Erythroblast (primary cell): ENCODE measurements at places on chromosomes 4 and X.

GRCh38 chr4:168811207-168811606 is 198.8 kb downstream of the CBR4 start:
- no peak for DNase-seq

DNA sequence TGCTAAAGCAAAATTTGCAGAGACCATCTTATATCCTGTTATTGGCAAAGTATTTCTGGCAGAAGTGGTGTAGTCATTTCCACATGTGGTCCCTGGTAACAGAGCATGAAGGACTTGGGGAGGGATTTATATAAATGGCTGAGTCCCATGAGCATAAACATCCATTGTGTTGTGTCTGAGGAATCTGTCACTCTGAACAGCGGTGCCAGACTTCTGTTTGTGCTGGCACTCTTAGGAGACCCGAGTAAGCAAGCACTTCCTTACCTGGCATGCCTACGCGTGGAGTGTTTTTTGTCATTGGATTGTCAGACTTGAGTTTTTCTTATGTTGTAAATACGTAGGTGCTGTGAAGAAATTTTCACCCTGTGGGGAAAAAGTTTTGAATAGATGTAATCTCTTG is 285.9 kb downstream of the ARHGAP10 start:
- no peak for DNase-seq

DNA sequence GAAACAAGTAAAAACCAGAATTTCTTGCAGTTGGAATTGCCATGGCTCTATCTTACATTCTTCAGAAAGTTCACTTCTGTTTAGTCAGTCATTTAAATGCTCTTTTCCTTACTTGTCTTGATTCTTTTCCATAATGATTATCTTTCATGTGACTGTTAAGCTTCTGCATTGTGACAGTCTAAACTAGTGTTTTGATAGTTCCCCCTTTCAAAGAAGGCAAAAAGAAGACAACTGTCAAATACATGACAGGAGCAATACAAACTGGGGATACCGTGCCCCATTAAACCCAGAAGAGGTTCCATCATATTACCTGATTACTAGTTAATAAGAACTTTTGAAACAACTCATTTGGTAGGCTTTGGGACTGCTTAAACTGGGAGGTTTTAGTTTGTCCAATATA is 476.2 kb downstream of the PCDH19 start:
- no peak for DNase-seq

DNA sequence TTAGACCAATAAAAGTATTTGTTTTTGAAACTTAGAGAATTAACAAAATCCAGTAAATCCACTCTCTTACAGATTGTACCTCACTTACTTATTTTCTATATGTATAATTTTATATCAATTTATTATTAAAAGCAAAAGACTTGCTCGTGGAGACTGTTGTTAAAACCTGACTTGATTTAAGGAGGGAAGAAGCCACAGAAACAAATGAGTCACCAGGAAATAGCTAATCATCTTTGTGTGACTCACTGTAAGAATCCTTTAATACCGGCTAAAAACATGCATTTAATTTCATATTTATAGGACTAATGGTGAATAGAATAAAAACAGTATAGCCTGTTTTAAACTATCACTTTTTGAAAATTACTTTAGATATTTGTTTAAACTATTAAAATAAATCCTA is 29.9 kb upstream of the UBE2NL start:
- no peak for DNase-seq

GRCh38 chr4:167555338-167556022 is 321.2 kb upstream of the SPOCK3 start:
- DNase-seq = no peak

DNA sequence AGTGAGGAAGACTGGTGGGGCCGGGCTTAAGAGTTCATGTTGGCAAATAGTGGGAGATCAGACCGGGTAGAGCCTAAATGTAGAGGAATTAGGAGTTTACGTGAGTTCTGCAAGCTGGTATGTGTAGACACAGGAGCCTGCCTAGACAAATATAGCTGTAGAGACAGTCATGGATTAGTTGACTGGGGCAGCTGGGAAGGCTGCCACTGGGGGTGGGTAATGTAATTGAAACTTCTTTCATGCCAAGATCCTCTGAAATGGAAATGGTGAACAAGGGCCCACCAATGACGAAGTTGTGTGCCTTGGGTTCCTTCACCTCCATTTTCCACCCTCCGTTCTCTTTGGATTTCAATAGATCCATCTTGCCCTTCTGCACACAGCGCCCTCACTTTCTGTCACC is 11.9 kb upstream of the CAPN6 start:
- DNase-seq = no peak

- DNase-seq = peak; percentile 26
Measured at GRCh38 chr4:54961357-54961975, 163.9 kb downstream of the KDR start.

- no peak for DNase-seq
Measured at GRCh38 chr4:21184788-21185187, 484.5 kb downstream of the PACRGL start.

DNA sequence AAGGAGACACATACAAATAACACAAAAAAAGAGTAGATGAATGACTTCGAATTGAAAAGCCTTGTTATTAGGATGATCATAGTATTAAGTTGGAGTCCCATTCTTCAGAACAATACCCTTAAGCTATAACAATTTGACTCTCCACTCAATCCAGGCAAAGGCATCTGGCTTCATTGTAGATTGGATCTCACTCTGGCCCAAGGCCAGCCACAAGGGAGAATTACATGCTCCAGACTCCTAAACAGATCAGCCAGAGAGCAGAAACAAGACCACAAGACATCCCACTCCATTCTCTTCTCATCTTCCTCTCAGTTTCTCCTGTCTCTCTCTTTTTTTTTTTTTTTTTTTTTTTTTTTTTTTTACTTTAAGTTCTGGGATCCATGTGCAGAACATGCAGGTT is 213.9 kb downstream of the DHX15 start:
- DNase-seq = no peak

- no peak for DNase-seq
Measured at GRCh38 chr4:60485276-60485675, 714.9 kb upstream of the ADGRL3 start.

DNA sequence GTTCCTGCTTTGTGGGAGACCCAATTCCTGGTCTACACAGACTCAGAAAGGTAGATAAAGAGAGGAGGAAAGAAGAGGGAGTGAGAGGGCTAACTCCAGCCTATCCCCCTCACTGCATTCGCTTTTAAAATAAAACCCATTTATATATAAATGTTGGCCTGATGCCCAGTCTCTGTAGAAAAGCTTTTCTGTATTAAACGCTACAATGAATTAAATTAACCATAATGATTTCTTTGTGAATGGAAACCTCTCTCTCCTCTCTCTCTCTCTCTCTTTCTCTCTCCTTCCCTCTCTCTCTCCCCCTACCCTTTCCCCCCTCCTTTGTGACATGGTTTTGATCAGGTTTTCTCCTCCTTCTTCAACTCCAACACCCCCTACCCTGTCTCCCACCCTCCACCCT is 34.8 kb downstream of the PJA1 start:
- no peak for DNase-seq

- no peak for DNase-seq
Measured at GRCh38 chrX:129953334-129953648, 29.1 kb upstream of the BCORL1 start.

- DNase-seq = peak; percentile 78
Measured at GRCh38 chr4:56505269-56506130, at the start of gene ARL9. TSS of gene ARL9 (plus strand) at chr4:56505791. CDS start at chr4:56505863, 72 bp downstream.

GRCh38 chr4:76251441-76252270 is at the start of gene FAM47E:
TSS of gene FAM47E (plus strand) at chr4:76251721. CDS start at chr4:76251747, 26 bp downstream.
- DNase-seq = peak; percentile 62

- DNase-seq = no peak
Measured at GRCh38 chrX:41167888-41168287, 82.6 kb downstream of the USP9X start.

GRCh38 chrX:21960569-21961541 is 20.3 kb downstream of the SMS start:
- peak; percentile 81 for DNase-seq

DNA sequence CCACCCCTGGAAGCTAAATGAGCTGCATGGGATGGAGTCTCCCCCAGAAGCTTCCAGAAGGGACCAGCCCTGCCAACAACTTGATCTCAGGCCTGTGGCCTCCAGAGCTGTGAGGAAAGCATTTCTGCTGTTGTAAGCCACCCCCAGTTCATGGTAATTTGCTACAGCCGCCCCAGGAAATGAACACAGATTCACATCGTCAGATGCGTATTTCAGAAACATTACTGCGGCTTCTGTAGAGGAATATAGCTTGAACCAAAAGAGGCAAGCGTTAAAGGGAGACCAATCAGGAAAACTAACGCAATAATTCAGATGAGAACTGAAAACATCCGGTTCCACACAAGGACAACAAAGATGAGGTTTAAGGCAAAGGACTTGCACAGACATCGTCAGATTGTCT is 128.4 kb upstream of the TBL1X start:
- no peak for DNase-seq

DNA sequence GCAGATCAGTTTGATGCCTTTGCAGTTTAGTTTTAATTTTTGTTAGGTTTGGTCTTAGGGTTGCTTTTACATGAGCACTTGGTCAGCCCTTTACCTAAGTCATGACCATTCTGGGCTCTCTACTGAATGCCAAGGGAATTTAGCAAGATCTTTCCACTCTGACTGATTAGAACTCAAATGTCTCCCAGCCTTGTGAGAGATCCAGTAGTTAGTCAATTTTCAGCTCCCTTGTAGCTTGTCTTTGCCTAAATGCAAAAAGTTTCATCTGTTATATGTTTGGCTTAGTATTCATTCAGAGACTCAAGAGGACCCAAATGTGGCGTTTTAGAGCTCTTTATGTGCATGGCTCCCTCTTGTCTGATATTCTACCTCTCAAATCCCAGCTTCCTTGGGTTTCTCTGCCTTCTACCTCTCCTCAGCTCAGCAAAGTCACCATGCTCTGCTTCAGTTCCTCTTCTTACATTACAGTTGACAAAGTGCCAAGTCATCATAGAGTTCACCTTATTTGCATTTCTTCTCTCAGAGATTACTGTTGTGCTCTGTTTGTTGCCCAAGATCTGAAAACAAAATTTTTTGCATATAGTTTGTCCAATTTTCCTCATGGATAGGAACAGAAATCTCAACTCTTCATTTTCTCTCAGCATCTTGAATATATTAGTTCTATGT is 17.5 kb upstream of the JAKMIP1 start:
- DNase-seq = no peak

- no peak for DNase-seq
Measured at GRCh38 chr4:152193059-152193458, 342.8 kb downstream of the FBXW7 start.

DNA sequence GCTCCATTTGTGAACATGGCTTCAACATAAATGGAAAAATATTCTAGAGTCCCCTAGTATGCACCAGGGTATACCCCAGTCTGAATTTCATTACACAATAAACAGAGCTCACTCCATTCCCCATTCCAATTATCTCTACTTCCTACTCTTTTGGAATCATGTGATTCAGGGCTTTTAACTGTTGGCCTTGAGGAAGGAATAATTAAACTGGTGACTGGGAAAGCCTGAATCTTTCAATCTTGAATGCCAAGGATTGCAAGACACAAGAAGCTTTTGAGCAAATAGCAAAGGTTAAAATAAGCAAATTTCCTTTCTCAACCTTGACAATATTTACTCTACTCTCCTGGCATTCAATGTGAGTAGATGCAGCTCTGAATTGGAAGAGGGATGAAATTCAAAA is 77.5 kb upstream of the INPP4B start:
- DNase-seq = no peak

DNA sequence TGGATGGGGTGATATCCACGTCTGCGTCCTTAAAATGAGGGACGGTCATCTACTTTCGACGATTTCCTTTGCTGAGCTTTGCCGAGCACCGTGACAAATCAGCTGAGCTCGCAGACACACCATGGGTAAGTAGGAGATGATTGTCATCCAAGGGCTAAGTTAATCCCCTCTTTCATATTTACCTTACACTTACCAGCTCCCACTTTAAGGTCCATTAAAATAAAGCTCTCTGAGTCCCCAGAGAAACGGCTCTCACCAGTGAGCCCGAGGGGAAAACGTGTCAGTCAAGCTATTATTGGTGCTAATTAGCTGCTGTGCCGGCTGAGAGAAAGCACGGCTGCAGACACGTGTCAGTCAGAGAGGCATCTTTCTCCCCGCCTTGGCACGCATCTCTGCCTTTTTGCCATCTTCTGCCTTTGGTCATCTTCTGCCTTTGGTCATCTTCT is 72.2 kb downstream of the CRLF2 start:
- no peak for DNase-seq

- peak; percentile 33 for DNase-seq
Measured at GRCh38 chr4:153610623-153611376, 73.3 kb upstream of the TLR2 start.

DNA sequence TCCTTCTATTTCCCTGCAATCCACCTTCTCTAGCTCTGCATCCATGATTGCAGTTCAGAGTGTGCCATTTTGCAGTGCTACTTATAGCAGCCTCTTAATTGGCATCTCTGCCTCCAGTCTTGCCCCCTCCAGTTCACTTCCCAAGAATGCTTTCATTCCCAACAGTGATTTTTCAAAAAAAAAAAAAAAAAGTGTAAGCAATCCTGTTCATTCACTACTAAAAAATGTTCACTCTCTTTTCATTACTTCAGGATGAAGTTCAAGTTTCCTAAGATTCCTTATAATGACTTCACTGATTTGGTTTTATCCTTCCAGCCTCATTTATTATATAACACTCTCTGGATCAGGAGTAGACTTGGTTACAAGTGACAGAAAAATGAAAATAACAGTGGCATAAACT is 124.7 kb upstream of the LNX1 start:
- DNase-seq = no peak

- no peak for DNase-seq
Measured at GRCh38 chr4:8840006-8840793, 31.4 kb downstream of the HMX1 start.

GRCh38 chrX:46860557-46860956 is 23.7 kb downstream of the RP2 start:
- DNase-seq = no peak

DNA sequence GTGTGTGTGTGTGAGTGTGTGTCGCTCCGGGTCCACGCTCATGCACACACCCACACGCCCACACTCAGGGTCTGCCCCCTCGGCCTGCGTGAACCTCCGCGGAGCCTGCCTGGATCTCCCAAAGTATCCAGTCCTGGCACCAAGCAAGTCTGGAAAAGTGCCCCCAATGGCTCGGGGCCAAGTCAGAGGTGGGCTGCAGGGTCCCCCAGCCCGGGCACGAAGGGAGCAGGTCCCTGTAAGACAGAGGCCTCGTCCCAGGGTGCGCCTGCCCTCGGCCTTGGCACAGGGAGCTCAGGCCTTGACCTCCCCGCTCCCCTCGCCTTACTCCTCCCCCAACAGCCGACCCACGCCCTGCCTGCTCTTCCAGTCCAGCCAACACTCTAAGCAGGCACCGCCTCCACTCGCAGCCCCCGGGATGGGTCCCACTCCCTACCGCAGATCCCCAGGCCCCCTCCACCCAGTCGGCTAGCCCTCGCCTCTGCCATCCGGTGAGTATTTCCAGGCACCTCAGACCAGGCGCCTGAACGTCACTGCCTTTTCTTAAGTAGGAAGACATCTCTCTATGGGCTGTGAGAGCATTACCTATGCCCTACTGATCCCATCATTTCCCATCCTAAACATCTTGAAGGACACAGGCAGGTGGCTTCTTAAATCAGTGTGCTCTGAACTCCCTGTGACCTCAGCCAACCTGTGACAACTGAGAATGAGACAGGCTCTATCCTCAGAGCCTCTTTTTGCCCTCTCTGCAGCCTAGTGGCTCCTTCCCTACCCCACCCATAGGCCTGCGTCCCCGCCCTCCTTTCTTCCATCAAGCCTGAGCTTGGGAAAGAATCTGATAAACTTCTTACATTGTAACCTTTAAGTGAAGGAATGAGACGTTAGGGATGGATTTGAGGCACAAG is 704 bp downstream of the FAM114A1 start:
- no peak for DNase-seq
